ENCODE measurements at places on chromosomes 2 and 18.

DNA sequence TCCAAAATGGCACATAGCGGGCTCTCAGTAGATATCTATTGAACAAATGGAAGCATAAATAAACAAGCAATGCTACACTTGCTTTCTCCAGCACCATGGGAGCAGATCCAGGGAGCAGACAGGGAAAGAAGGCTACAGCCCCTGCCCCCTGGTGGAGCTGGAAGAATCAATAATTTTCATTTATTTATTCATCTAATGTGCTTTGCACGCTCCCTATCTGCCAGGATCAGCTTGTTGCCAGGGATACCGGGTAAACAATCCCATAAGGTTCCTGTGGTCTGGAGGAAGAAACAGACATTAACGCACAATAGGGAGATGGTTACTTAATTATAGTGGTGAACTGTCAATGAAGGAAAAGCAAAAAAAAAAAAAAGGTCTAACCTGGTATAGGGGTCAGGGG is 40.1 kb upstream of the CLASP1 start:
- DNase-seq, result peak; percentile 55

- DNase-seq, result no peak
These were observed 45.5 kb downstream of the FANCL start for GRCh38 chr2:58195662-58196061.

GRCh38 chr2:69917852-69918251 is 2.9 kb downstream of the MXD1 start:
- peak; percentile 95 for DNase-seq

DNA sequence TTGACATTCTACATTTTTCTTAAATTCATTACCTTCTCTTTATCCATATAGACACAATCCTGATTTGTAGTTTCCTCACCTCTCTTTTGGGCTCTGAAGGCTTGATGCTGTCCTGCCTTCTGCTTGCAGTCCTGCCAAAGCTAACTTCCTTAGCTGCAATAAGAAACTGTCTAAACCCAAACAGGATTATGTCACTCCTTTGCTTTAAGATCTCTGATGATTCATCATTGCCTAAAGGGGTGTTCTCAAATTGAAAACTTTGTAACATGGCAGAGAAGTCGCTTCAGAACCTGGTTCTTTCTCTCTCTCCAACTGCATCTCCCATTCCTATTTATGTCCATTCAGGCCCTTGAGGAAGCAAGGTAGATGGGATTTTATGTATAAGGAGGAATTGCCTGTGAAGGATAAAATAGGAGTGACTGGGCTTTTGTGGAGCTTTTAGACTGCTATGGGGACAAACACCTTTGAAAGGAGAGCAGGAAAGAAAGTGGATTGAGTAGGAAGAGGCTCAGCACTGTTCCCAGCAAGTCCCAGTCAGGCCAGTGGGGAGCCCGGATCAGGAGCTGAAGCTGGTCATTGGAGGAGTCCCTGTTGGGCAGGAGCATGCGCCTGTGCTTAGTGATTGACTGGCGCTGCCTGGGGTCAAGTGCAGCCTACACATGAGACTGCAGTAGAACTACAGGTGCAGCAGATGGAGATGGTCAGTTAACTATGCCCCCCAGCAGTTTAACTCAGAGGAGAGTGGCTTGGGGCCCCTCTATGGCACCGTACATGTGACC is 390.6 kb downstream of the CTNNA2 start:
- peak; percentile 7 for DNase-seq

DNA sequence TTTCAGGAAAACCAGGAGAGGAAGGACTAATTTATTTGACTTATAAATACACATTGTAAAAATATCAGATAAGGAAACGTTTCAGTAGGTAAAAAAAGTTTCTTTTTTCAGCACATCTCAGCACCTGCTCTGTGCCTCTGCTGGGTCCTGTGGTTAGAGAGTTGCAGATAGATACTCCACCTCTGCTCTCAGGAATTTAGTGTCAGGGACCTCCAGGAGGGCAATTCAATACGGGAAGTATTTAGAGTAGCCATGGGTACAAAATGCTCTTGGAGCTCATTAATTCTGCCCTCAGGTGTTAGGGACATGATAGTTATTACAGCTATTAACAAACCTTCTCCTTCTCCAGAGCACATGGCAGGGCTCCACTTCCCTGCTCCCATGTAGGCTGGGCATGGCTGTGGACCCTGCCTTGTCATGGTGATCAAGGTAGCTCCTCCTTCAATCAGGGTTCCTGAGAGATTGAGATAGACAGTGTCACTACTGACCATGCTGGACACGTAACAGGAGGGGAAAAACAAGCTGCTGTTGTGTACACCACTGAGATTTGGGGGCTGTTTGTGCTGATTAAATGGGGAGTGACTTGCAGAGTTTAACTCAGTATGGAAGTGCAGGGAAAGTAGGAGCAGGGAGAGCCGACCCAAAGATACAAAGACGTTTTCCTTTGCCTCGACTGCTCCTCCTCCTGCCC is 185.6 kb upstream of the COPS8 start:
- no peak for DNase-seq

DNA sequence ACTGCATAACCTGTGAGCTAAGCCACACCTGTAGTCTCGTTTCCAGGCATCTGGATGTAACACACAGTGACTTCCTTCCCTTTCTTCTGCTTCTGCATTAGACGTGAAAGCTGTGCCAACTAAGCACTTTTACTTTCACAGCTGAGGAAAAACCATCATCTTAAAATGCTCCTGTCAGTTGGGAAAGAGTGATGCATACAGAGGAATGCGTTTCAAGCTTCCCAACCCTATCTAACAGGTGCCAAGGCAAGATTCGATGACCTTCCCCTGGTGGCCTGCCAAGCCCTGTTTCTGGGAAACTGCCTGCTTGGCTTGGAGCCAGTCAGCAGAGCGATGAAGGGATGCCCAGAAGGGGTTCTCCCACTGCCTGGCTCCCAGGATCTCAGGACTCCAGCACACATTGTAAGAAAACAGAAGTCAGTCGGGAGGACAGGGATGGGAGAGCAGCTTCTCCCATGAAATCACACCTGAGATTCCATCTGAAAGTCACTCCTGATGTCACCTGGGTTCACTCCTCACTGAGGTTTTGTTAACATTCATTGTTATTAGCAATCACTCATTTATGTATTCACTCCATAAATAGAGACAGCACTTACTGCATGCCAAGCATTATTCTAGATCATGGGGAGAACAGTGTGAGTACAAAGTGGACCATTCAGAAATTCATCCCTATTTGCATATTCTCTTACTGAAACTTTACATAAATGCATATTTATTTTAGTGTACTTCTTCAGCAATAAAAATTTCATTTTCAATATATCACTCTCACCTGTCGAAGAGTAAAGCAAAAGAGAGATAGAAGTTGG is 64.1 kb downstream of the DTNA start:
- peak; percentile 65 for DNase-seq

GRCh38 chr2:164913640-164914350 is 41.5 kb downstream of the SLC38A11 start:
- peak; percentile 66 for DNase-seq

DNA sequence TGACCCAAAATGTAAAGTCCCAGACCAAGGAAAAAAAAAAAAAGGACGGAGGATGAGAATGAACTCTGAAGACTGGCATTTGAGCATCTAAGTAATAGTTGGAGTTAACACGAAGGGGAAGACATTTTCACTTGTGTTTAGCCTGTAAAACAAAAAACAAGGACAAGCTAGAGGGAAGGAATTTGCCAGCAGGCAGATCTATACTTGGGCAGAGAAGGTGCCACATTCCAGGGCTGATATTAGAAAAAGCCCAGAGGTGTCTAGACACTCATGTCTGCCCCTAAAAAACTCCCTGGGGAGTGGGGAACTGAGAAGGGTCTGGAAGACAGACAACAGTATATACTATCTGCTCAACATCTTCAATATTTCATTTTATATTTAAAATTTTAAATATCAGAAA is 171.1 kb downstream of the ZEB2 start:
- no peak for DNase-seq

DNA sequence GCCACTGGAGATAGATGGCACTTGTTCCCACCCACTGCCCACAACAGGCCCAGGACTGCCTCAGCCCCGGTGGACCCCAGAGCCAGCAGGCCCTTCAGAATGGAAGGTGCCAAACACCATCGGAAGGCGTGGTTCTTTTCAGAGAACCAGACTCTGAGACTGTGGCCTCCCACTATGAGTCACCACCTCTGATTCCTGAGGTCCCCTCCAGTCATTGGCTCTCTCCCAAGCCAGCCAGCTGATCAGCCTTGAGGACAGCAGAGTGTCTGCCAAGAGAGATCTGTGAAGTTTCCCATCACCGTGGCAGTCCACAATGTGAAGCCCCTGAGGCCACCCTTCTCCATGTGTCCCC is 10.4 kb upstream of the MAP3K2 start:
- DNase-seq, result peak; percentile 92

GRCh38 chr2:136242687-136243277 is 124.8 kb upstream of the CXCR4 start:
- peak; percentile 21 for DNase-seq

- peak; percentile 98 for DNase-seq
These were observed 60.2 kb downstream of the RALBP1 start for GRCh38 chr18:9535430-9535991.

- no peak for DNase-seq
These were observed 33.4 kb upstream of the DSEL start for GRCh38 chr18:67549946-67550345.

- no peak for DNase-seq
These were observed 784.8 kb upstream of the ID2 start for GRCh38 chr2:7896940-7897487.

GRCh38 chr2:190529486-190530247 is 4.9 kb downstream of the NEMP2 start:
- no peak for DNase-seq

DNA sequence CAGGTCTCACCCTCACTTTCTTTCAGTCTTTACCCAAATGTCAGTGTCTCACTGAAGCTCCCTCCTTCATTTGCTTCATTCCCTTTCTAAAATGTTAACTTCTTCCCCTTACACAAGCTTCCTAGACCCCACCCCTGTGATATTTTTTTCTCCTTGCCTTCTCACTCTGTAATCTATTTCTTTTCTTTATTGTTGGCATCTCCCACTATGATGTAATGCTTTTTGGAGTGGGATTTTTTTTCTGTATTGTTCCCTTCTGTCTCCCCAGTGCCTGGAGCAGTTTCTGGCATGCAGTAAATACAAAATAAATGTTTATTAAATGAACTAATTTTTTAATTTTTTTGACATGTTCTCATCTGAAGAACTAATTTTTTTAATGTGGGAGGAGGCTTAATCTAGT is 55.9 kb upstream of the MAP3K20 start:
- DNase-seq, result no peak

DNA sequence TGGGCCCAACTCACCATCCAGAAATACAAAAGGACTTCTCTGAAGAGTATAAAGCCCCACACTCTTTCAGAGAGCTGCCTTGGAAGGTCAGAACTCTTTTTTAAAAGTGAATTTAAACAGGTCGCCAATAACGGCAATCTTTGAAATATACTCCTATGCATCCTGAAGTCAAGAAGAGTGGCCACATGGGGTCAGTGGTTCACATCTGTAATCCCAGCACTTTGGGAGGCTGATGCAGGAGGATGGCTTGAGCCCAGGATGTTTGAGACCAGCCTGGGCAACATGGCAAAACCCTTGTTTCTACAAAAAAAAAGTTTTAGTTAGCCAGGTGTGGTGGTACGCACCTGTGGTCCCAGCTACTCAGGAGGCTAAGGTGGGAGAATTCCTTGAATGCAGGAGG is 68.1 kb upstream of the FZD7 start:
- no peak for DNase-seq

DNA sequence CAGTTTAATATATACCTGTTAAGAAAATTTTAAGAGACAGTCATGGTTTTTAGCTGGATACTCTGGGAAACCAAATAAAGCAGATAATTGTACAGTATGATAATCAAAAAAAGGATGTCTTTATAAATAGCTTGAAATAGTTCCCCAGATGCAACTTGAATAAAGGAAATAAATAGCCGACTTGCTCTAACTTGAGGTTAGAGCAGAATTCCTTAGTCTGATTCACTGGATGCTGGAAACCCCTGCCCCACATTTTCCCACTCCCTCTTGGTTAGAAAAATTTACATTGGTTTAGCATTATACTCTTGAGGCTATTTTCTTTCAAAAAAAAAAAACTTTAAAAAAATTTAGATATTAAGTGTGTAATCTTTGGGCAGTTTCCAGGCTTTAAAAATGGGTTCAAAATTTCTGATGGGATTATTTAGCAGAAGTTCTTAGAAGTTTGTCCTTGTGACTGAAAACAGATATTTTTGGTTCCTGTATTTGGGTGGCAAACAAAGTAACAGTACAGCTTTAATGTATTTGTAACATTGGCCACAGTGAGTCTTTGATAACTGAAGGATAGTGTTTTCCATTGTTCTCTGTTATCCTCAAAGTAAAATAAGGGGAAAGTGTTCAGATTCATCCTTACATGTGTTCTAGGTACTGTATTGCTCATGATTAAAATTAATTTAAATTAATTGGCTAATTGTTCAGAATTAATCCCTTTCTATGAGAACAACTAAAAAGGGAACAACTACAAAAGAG is 39.6 kb downstream of the ITGAV start:
- peak; percentile 15 for DNase-seq

- no peak for DNase-seq
These were observed 10.3 kb downstream of the AQP12A start for GRCh38 chr2:240701736-240702639.

- DNase-seq, result no peak
These were observed 90.9 kb downstream of the PLA2R1 start for GRCh38 chr2:159971365-159972152.

DNA sequence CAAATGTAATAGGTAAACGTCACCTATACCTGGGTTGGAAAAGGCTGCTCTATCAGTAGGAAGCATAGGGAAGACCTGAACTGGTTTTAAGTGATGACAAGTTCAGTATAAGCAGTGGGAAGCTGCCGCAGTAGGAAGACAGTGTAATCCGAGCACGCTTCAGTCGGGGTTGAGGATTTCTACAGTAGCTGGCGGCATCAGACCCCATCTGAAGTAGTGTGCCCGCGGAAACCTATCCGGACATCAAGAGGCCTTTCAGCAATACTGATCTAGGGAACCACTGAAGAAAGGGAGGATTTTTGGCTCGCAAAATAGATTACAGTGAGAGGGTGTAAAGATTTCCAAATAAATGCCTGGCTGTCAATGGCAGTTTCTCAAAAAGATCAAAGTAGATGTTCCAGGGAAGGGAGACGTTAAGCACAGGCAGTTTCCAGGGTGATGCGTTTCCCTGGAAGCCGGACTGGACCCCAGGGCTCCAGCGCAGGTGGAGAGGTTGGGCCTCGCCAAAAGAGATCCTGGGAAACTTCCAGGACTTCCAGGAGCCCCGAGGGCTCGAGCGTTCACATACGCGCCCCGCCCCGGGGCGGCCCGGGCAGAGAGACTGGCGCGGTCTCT is 5.3 kb downstream of the LOXL3 start:
- DNase-seq, result no peak

DNA sequence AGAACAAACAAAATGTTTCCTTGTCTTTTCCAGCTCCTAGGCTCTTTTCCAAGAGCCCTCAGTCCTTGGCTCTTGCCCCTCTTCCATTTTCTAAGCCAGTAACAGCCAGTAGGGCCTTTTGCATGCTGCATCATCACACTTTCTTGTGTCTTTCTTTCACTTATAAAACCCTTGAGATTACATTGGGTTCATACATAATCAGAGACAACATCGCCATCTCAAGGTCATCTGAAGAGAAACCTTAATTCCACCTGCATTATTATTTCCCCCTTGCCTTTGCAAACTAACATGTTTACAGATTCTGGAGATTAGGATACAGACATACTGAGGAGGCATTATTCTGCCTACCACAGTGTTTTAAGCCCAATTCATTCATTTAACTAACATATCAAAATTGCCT is 697.3 kb downstream of the TRIB2 start:
- DNase-seq, result no peak

- peak; percentile 37 for DNase-seq
These were observed 120.1 kb downstream of the CYP26B1 start for GRCh38 chr2:72027426-72028161.

Measured in iris pigment epithelial cell (primary cell).